Breast epithelium (tissue), 4 donors: ENCODE measurements at places on chromosomes 7 and 10.

DNA sequence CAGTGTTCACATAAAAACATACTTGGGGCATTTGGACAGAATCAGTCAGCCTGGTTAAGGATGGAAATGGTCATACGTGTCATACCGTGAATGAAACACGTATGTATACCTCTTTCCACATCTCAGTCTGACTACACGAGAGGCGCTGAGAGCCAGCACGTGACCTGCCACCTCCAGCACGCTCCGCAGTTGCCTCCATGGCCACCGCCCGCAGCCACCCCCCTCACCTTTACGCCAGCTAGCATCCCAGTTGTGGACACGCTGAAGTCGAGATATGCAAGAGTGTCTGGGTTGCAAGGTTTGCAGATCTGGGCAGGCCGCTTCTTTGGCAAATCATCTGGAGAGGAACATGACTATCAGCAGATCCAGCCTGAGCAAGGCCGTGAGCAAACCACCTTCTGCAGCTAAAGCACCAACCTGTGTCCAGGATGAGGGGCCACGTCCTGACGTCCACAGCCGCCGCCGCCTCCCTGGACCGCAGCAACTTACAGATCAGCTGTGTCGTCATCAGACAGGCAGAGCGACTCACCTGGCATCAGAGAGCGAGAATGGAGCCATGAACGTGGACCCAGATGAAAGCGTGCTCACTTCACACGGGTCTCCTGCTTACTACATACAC, 209.4 kb downstream of the ZMYND11 start:
- DNase-seq = no peak

DNA sequence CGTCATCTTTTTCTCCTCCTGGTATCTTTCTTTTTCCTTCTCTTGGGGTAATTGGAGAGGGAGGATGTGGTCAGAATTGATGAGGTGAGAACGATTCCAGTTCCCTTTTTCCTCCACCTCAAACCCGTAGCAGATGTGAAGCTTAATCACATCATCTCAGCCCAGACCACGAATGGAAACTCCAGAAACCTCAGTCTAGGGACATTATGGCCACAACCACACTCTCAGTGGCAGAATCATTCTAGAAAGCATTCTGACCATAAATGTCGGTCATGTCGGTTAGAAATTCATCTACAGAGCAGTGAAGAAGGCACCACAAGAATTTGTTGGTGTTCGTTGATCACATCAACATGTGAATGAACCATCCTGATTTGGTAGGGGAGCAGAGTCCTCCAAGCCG, 78.7 kb downstream of the GATA3 start:
- DNase-seq = no peak

- no peak for DNase-seq
These were observed 140.7 kb downstream of the SND1 start for GRCh38 chr7:127792528-127793342.

GRCh38 chr10:86497621-86498020, 24.0 kb downstream of the WAPL start:
- no peak for DNase-seq

- peak; percentile 58 for DNase-seq
These were observed 101.6 kb downstream of the DYNC2I1 start for GRCh38 chr7:158957921-158958491.

DNA sequence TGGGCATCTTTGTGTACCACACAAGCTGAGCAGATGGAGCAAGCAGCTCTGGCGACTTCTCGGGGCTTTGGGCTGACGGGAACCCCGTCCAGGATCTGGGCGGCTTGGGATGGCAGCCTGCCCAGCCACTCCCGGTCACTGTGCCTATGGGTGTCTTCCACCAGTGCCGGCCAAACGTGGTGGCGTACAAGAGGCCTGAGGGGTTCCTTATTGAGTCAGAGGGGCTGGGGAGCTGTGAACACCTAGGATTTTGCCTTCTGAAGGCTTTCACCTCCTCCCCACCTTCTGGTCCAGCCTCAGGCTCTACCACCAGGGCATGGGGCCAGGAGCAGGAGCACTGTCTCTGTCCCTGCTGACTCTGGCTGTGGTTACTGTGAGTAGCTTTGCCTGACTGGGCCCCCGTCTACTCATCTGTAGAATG, 71.8 kb upstream of the PPIF start:
- peak; percentile 77 for DNase-seq

GRCh38 chr10:70745555-70745954, 39.6 kb downstream of the TBATA start:
- DNase-seq = no peak
